GM12891 (cell line): ENCODE measurements at places on chromosomes 6 and 20.

- no peak for DNase-seq
These were observed 37.4 kb downstream of the IL22RA2 start for GRCh38 chr6:137136065-137136464.

- DNase-seq = no peak
These were observed 186.7 kb upstream of the ARID1B start for GRCh38 chr6:156590482-156590881.

GRCh38 chr6:25194172-25194678 is 84.9 kb upstream of the CARMIL1 start:
- no peak for DNase-seq

- DNase-seq = no peak
These were observed 4.5 kb downstream of the MRPL14 start for GRCh38 chr6:44122801-44123200.

DNA sequence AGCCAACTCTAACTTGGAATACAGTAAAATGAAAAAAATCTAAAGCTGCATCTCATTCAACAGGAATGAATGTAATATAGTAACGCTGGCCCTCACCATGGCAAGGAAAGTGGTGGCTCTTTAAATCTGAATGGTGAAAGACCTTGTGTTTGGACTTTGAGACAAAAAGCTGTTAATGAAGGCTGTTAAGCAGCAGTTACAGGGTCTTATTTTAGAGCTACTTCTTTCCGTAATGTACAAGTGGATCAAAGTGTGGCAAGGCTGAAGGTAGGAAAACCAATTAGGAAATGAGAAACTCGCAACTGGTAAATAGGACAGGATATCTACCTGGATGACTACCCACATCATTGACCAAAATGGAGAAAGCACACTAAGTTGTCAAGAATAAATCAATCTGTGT is 11.6 kb upstream of the TRIM39 start:
- no peak for DNase-seq

DNA sequence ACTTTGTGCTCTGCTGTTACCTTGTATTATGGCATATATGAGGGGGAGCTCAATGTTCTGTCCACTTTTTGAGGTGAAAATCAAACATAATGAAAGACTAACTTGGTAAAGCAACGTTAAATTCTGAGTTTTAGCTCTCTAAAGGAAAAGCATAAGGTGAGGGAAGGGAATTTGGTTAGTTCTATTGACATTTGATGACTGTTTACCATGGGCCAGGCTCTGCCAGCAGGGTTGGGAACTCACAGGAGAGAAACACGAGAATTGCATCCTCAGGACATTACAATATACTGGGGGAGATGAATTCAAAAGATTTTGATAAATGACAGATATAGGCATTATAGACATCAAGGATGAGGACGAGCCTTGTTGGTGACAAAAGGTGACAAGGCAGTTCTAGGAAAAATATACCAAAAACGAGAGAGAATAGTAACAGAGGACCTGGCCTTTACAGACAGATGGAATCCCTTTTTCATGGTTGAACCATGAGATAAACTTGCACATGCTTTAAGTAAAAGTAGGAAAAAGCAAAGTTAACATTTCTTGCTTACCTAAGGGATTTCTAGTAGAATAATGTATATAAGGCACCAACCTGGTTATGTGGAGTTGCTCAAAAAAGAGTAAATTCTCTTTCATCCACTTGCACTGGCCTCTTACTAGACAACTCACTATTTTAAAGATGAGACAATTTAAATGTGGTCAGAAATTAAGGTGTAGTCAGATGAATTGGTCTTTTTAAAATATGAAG is 191.4 kb downstream of the NKAIN2 start:
- DNase-seq = no peak

DNA sequence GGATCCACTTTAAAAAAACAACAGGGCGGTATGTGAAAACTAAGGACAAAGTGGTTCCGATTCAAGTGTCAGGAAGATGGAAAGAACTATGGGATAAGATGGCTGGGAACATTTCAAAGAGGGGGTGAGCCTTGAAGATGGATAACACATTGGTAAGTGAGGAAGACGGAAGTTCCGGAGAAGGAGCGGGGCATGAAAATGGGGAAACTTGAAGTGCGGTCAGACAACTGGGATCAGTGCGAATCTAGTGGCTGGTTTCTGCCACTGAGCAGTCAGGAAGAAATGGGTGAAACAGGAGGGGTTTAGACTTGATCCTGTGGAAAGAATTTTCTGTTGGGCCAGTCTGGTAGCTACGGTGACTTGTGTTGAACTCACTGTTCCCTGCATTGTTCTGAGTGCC is 1.2 kb downstream of the NAA20 start:
- no peak for DNase-seq

DNA sequence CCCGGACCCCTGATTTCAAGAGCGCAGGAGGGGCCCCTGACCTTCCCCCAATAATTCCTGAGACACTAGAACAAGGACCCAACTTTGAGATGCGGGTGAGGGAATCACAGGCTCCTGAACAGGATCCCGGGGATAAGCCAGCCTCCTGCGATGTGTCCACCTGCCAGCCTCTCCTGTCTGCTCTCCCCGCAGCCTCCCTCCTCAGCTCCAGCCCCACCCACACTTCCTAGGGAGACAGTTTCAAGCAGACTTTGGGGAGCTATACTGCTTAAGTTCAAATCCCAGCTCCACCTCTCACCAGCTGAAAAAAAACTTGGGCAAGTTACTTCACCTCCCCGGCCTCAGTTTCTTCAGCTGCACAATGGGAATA is 50.8 kb downstream of the GRM4 start:
- no peak for DNase-seq
